ENCODE measurements at places on chromosomes 1 and 21.

GRCh38 chr1:248853663-248854375 is 5.1 kb downstream of the ZNF692 start:
- DNase-seq, result no peak

GRCh38 chr1:164651351-164651951 is 92.5 kb downstream of the PBX1 start:
- DNase-seq, result peak; percentile 89

DNA sequence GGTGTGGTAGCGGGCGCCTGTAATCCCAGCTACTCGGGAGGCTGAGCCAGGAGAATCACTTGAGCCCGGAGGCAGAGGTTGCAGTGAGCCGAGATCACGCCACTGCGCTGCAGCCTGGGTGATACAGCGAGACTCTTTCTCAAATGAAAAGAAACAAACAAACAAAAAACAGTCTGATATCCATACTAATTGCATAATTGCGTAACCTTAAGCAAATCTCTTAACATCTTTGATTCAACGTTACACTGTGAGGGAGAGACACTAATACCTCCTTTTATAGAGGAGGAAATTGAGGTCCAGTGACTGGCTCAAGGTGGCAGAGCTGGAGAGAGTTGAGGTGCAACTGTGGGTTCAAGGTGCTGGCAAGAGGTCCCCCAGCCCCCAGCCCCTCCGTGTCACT is 12.6 kb upstream of the COX20 start:
- DNase-seq, result no peak

DNA sequence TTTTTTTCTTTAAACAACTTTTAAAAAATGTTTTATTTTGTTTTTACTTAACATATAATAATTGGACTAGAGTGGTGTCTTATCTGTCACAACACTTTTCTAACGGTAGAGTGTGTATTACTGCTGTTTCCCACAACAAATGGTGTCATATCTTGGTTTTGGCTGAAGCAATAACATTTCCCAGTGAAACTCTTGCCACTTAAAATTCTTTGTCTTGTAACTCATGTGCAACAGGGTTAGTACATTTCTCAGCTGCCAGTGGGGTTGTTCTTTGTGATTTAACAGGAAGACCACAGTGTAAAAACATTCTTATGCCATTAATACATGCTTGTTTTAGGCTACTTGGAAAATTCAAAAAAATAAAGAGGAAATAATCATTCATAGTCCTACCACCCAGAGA is 43.5 kb downstream of the ALPL start:
- no peak for DNase-seq

DNA sequence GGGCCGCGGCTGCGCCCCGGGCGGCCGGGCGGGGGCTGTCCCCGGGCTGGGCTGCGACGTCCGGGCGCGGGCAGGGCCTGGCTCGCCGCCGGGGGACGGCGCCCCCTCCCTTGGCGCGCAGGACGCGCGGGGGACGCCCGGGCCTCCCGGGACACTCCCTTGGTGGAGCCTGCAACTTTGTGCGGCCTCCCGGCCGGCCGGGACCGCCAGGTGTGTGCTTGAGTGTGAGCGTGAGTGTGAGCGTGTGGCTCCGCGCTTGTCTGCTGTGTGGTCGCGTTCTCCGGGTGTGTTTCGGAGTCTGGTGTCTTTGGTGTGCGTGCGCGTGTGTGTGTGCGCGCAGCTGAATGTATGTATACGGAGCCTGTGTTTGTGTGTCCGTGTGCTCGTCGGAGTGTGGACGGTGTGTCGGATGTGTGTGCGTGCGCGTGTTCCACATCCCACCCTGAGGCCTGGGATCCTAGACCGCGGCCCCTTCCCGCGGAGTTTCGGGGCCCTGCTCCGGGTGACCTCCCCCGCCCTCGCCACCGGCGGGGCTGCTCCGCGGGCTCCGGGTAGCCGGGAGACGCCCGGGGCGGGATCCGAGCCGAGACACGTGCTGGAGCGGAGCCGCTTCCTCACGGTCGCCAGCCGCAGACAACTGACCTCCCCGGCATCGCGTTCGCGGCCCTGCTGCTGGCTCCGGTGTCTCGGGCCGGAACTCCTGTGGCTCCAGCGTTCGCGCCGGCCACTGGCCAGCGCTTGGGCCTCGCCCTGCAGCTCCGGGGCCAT is 1.7 kb downstream of the PTPRU start:
- peak; percentile 32 for DNase-seq

GRCh38 chr1:25945761-25946160 is 39.5 kb upstream of the STMN1 start:
- DNase-seq, result peak; percentile 72

DNA sequence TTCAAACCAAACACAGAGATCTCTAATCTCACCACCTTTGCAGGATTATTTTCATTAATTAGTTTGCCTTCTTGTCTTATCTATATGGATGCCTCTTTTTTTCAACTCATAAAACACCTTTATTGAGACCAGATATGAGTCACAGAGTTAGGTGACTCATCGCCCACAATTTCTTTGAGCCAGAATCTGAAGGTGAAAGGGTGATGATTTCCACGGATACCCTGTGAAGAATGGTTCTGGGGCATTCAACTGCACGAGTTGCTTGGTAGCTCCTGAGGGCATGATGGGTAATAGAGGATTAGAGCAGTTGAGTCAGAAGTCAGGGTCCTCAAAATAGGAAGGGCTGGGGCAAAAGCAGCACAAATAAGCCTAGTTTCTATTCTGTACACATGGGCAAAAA is 128.2 kb downstream of the TBX19 start:
- no peak for DNase-seq
